ENCODE measurements at places on chromosomes 6 and 20.

- DNase-seq: no peak
Measured at GRCh38 chr6:7727946-7728854, 2.3 kb downstream of the BMP6 start.

DNA sequence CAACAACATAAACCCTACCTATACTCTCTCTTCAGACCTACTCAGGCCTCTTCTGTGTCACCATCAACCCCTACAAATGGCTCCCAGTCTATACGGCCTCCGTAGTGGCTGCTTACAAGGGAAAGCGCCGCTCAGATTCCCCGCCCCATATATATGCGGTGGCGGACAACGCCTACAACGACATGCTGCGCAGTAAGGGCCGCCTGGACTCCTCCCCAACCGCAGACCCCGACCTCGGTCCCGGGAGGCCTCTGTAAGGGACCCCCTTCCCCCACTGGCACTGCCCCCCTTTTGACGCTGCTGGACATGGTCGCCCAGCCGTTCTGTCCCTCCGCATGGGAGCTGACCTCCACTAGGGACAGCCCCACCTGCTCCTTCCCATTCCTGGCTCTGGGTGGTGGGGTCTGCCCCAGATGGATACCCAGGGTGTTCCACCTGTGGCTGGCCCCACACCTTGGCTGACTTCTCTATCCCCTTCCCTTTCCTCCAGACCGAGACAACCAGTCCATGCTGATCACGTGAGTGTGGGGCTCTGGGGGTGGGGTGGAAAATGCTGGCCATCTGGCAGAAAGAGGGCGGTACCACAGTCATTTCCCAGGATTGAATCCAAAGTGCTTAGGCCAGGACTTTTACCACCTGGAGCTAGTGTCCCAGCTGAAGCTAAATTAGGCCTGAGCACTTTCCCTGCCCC is 25.0 kb downstream of the MYH7B start:
- DNase-seq: peak; percentile 83

- DNase-seq: no peak
Measured at GRCh38 chr6:116034327-116034726, 26.4 kb downstream of the FRK start.

DNA sequence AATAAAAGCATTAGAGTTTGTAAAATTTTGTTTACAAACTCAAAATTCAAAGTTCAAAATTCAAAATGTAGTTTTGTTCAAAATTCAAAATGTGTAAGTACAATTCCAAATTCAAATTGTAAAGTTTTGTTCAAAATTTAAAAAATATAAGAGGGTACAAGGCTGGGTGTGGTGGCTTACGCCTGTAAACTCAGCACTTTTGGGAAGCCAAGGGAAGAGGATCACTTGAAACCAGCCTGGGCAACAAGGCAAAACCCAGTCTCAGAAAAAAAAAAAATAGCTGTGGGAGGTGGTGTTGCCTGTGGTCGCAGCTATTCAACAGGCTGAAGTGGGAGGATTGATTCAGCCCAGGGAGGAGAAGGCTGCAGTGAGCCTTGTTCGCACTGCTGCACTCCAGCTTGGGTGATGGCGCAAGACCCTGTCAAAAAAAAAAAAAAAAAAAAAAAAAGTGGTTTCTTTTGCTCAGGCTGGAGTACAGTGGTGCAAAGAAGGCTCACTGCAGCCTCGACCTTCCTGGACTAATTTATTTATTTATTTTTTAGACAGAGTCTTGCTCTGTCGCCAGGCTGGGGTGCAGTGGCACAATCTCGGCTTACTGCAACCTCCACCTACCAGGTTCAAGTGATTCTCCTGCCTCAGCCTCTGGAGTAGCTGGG is 5.4 kb upstream of the ZBTB12 start:
- DNase-seq: no peak

DNA sequence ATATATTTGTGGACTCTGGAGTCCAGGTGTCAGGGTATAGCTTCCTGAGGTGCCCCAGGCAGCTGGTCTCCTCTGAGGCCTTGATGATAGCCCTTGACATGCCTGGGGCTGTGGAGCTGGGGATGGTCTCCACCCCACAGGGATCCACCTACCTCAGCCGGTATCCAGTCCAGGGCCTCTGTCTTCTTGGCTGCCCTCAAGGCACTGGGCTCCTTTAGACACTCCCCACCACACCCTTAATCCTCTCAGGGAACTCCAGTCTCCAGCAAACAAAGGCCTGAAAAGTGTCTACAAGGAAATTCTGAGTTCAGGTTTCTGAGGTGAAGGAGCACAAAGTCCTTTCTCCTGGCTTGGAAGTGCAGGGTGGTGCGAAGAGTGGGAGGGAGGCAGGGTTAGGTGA is 44.6 kb upstream of the DDR1 start:
- DNase-seq: no peak

DNA sequence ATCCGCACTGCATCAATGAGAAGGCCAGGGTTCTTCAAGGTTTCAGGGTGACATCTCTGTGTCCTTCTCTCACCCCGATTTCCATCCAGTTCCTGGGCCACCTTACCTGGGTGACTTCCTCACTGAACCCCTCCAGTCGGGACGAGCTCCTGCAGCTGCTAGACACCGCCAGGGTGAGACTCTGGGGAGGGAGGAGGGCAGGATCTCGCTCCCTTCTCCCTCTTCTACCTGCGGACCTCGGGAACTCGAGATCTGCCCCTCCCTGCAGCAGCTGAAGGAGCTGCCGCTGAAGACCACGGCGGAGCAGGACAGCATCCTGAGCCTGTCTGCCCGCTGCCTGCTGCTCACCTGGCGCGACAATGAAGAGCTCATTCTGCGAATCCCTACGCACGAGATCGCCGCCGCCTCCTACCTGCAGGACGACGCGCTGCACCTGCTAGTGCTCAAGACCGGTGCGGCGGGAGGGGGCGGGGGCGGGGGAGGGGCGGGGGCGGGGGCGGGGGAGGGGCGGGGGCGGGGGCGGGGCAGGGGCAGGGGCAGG is 7.5 kb downstream of the CCM2L start:
- DNase-seq: no peak
